Osteoblast (primary cell): ENCODE measurements at places on chromosomes 11 and 22. TPM values are rescaled to one million over a fixed set of nuclear protein-coding genes. Genes with fewer than 3 reads are reported as not detected.

DNA sequence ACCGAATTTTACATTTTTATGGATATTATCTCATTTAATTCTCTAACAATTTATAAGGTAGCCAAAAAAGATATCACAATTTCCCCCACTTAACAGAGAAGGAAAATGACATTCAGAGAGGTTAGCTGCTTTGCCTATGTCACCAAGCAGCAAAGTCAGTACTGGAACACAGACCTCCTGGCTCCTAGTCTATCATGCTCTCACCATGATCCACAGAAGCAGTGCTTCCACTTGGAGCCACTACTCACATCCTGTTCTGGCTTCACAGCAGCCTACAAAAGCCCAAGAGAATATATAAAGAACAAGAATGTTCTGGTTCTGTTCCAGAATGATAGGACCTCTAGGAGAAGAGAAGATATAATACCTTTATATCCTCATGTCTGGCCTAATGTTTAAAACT is 59.5 kb upstream of the SCUBE2 start:
- H3K4me1 ChIP-seq, result peaks cover 22% of the 10 kb centered on the region
- no peak overlapping the region for H3K4me3 ChIP-seq
- peaks cover 65% of the 10 kb centered on the region for H3K36me3 ChIP-seq

DNA sequence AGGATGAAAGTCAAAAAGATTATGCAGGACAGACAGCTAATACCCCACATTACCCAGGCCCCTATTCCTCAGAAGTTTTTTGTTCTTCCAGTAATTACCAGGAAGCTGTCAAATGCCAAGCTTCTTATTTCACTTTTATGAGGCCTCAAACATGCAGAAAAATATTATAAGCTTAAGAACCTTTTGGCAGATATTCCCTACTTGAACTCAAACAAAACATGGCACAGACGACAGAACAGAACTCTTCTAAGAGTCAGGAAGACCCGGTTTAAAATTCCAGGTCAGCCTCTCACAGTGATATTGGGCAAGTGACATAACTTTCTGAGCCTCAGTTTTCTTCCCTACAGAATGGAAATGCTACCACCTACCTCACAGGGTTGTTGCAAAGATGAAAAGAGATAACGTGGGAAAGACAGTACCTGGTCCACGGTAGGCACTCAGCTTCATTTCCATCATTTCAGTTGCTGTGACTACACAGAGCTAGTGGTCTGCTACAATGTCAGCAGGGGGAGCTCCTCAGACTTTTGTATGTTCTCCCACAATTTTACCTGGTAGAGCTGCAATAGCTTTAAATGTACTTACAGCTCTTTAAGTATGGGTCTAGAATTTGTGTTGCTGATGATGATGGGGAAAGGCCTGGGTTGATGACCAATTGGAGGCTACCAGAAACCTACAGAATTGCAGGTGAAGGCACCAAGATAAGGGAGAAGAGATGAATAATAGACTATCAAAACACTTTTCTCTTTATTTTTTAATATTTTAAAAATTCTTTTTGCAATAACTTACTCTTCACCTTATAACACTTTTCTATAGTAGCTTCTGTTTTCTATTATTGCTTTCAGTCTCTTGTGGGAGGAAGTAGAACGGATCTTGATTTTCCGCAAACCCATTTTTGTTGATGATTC is 98.3 kb upstream of the CHRM4 start:
- DNase-seq, result no peak
- no peak overlapping the region for H3K4me3 ChIP-seq
- H3K4me1 ChIP-seq, result peaks cover 14% of the 10 kb centered on the region
- H3K27me3 ChIP-seq, result no peaks in the 10 kb centered on the region
- H3K36me3 ChIP-seq, result peaks cover 9% of the 10 kb centered on the region
- H3K27ac ChIP-seq, result no peak overlapping the region

DNA sequence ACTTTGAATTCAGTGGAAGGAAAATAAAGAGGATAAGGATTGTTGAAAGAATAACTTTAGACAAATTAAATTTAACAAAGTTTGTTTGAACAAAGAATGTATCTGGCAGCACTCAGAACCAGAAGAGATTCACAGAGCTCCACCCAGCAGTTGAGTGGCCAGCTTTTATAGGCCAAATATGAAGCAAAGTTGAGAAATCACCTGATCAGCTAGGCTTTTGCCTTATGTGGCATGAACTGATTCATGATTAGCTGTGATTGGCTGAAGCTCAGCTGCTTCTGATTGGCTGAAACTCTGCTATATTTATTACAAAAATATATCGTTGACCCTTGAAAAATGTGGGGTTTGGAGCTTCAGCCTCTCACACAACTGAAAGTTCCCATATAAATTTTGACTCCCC is 62.6 kb downstream of the PIWIL4 start:
- no peak for DNase-seq
- no peaks in the 10 kb centered on the region for H3K27me3 ChIP-seq
- H3K4me1 ChIP-seq, result no peaks in the 10 kb centered on the region

DNA sequence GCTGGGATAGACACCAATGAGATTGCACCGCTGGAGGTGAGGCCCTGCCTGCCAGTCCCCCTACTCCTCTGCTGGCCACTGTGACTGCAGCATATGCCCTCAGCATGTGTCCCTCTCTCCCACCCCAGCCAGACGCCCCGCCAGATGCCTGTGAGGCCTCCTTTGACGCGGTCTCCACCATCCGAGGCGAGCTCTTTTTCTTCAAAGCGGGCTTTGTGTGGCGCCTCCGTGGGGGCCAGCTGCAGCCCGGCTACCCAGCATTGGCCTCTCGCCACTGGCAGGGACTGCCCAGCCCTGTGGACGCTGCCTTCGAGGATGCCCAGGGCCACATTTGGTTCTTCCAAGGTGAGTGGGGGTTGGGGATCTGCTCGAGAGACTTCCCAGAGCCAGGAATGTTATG is 5.7 kb upstream of the SMARCB1 start:
- no peak overlapping the region for H3K4me3 ChIP-seq
- peak overlapping the region; percentile 29 for H3K27ac ChIP-seq
- no peak for DNase-seq

- H3K27ac ChIP-seq, result no peak overlapping the region
- H3K4me3 ChIP-seq, result no peak overlapping the region
- H3K4me1 ChIP-seq, result peaks cover 17% of the 10 kb centered on the region
- H3K36me3 ChIP-seq, result peaks cover 5% of the 10 kb centered on the region
- peak; percentile 100 for DNase-seq
- no peaks in the 10 kb centered on the region for H3K27me3 ChIP-seq
These were observed 9.8 kb upstream of the TSSC4 start for GRCh38 chr11:2390725-2391151.

- H3K4me3 ChIP-seq, result no peak overlapping the region
- H3K27me3 ChIP-seq, result no peaks in the 10 kb centered on the region
- no peak overlapping the region for H3K27ac ChIP-seq
- no peaks in the 10 kb centered on the region for H3K36me3 ChIP-seq
- H3K4me1 ChIP-seq, result no peaks in the 10 kb centered on the region
These were observed 61.8 kb downstream of the OTOG start for GRCh38 chr11:17608821-17609220.

DNA sequence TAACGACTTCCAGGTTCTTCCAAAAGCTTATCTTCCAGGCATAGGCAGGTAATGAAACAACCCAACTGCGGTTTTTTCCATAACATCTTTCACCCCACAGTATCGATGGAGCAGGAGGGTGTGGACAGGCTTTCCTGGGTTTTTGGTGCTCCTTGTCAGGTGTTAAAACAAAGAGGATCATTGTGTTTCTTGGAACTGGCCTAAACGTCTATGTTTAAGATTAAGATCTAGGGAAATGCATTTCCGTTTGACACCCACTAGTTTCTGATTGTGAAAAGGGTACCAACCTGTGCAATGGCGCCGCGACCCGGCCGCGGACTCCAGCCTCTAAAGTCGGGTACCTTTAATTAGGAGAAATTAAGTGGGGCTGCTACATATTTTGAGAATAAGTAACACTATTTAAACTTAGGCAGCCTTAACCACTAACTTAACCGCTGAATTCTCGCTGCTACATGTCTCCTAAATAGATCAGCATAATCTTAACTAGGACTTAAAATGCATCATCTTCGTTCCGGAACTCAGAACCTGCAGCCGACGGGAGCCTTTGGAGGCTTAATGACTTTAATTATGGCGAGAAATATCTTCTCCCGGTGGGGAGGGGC is 31.5 kb downstream of the C22orf31 start:
- H3K4me3 ChIP-seq, result peak overlapping the region; percentile 60
- peak overlapping the region; percentile 94 for H3K27ac ChIP-seq
- no peak for DNase-seq
- peaks cover 27% of the 10 kb centered on the region for H3K4me1 ChIP-seq
- no peaks in the 10 kb centered on the region for H3K27me3 ChIP-seq
- no peaks in the 10 kb centered on the region for H3K36me3 ChIP-seq

DNA sequence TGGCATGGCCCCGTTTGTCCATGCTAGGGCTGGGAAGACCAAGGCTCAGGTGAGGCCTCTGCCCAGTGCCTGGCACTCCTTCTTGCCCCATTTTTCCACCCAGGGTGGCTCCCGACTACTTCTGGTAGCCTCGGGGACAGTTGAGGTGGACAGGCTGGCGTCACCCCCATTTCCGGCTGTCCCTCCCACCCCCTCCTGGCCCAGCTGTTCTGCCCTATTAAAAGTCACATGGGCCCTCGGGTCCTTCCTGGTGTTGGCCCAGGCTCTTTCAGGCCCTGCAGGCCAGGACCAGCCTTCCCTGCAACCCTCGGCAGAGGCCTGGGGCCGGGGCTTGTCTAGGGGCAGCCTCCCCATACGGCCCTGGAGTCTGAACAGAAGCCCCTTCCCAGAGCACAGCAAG is 9.5 kb downstream of the CD81 start:
- H3K27me3 ChIP-seq, result no peaks in the 10 kb centered on the region
- DNase-seq, result no peak
- peaks cover 20% of the 10 kb centered on the region for H3K4me1 ChIP-seq
- peak overlapping the region; percentile 48 for H3K27ac ChIP-seq

- H3K4me3 ChIP-seq, result no peak overlapping the region
- peak; percentile 36 for DNase-seq
- H3K27me3 ChIP-seq, result no peaks in the 10 kb centered on the region
- peaks cover 33% of the 10 kb centered on the region for H3K36me3 ChIP-seq
- peaks cover 39% of the 10 kb centered on the region for H3K4me1 ChIP-seq
- no peak overlapping the region for H3K27ac ChIP-seq
These were observed 3.6 kb downstream of the RIN1 start for GRCh38 chr11:66332371-66333219.

DNA sequence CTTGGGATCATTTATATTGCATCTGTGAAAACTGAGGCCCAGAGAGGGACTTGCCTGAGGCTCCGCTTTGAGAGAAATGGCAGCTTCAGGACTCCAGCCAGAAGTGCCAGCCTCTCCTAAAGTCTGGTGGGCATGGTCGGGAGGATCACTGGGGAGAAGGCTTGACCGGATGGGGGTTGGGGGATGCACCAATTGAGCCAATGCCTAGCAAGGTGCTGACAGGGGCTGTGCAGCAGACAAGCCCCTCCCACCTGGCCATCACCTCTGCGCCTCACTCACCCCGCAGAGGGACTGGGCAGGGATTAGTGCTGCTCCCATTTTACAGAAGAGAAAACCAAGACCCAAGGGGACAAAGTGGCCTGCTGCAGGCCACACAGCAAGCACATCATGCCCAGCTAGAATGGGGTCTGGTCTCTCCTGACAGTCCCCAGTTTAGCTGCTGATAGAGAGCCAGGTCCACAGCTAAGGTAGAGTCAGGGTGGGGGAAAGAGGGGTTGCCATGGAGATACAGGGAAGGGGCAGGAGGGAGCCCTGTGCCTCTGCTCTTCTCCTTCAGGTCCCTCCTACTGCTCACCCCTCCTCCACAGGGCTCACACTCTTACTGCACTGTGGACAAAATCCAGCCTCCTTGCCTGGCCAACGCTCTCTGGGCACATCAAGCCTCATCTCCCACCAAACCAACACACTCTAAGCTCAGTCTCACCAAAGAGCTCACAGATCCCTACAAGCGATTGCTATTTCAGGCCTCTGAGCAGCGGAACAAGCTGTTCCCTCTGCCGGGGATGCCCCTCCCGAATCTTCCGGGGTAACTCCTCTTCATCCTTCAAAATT is 29.5 kb downstream of the TEF start:
- DNase-seq, result peak; percentile 73
- H3K36me3 ChIP-seq, result no peaks in the 10 kb centered on the region
- no peaks in the 10 kb centered on the region for H3K27me3 ChIP-seq
- H3K4me3 ChIP-seq, result no peak overlapping the region
- peaks cover 18% of the 10 kb centered on the region for H3K4me1 ChIP-seq
- no peak overlapping the region for H3K27ac ChIP-seq

GRCh38 chr11:119347940-119348605 is 1.6 kb upstream of the MFRP start:
- DNase-seq, result no peak
- no peaks in the 10 kb centered on the region for H3K4me1 ChIP-seq
- H3K4me3 ChIP-seq, result no peak overlapping the region
- H3K36me3 ChIP-seq, result no peaks in the 10 kb centered on the region
- H3K27me3 ChIP-seq, result peaks cover 23% of the 10 kb centered on the region
- no peak overlapping the region for H3K27ac ChIP-seq

DNA sequence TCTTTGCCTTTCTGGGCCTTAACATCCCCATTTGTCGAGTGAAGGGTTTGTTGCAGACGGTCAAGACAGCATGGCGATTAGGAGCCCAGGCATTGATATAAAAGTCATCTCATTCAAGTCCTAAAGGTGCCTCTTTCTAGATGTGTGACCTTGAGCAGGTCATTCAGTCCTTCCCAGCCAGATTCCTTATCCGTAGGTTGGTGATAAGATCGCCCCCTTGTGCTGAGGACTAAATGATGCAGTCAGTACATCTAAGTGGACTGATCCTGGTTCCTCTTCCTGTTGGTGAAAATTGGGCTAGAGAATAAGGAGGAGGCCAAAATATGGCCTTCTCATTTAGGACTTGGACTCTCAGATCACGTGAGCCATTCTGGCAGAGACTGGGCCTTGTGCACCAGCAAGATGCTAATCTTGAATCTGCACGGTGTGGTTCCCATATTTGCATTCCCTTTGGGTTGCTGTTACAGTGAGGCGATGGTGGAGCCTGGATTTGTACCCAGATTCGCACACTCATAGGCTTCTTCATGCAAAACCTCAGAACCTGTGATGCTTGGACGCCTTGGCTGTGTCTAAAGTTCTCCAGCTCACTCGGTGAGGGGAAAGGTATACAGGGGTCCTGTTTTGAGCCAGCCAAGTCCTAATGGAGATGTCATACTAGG is 156.8 kb downstream of the MYO18B start:
- no peaks in the 10 kb centered on the region for H3K36me3 ChIP-seq
- H3K27me3 ChIP-seq, result no peaks in the 10 kb centered on the region
- no peak for DNase-seq

DNA sequence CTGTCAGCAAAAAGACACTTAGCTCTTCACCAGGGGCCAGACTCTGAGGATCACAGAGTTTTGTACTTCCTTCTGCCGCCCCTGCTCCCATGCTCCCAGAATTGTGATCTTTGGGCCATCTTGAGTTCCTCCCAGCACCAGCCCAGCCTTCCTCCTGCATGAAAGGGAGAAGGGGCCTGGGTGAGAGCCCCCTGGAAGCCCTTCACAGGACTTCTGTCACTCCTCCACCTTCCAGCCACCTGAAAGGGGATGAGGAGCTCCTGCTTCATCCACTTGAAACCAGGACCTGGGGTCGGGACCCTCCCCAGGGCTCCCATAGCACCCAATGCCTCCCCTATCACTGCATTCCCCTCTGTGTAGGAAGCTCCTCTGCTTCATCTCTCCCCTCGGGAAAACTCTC is 174.2 kb downstream of the BUD13 start:
- H3K4me3 ChIP-seq, result no peak overlapping the region
- no peaks in the 10 kb centered on the region for H3K27me3 ChIP-seq
- H3K27ac ChIP-seq, result no peak overlapping the region
- no peaks in the 10 kb centered on the region for H3K36me3 ChIP-seq

GRCh38 chr11:116353589-116353988 is 419.2 kb downstream of the BUD13 start:
- H3K4me3 ChIP-seq, result no peak overlapping the region
- no peaks in the 10 kb centered on the region for H3K4me1 ChIP-seq
- no peak overlapping the region for H3K27ac ChIP-seq
- H3K27me3 ChIP-seq, result no peaks in the 10 kb centered on the region

BRSK2 gene
- 0.36 TPM in 1 of 2 replicates, not detected in the other for total RNA-seq

TRPM5 gene
- total RNA-seq, result under 0.01 TPM in 1 of 2 replicates, not detected in the other

DGCR6 gene
- 0.59 and 1.1 TPM in 2 replicates for total RNA-seq

FAM180B gene
- total RNA-seq, result not detected in 2 replicates

SAA4 gene
- not detected in 2 replicates for total RNA-seq

APOL3 gene
- 12.1 and 13.8 TPM in 2 replicates for total RNA-seq
